Aorta (tissue), 5 donors: ENCODE measurements at places on chromosomes 12 and 14. TPM values are rescaled to one million over a fixed set of nuclear protein-coding genes. Genes with fewer than 3 reads are reported as not detected.

DNA sequence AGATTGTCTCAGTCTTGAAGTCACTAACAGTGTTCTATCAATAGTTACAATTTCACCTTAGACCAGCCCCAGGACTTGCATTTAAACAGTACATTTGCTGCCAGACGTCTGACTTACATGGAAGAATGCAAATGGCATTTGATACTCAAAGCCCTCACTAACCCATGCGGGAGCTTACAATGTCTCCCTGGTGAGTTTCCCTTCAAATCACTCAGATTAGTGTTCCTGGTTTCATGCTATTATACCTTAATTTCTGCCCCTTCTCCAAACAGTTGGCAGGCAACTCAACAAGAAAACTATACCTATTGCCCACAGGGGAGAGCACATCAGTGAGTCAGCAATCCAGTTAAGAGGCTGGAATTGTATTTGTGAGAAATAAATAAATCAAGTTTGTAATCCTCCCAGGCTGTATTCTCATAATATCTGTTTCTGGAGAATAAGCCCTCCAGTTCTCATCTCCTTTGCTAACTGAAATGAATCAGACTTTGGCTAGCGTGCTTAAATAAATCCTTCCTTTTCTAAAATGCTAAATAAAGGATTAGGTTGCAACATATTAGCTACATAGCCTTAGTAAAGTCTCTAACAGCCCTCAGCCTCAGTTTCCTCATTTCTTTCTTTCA lies 23.7 kb downstream of the GSTZ1 start:
- no peaks in the 10 kb centered on the region for H3K36me3 ChIP-seq
- H3K4me3 ChIP-seq, result no peak overlapping the region
- H3K4me1 ChIP-seq, result no peaks in the 10 kb centered on the region
- H3K27ac ChIP-seq, result no peak overlapping the region
- H3K27me3 ChIP-seq, result no peaks in the 10 kb centered on the region

The LRCOL1 gene
- total RNA-seq, result 1.2 TPM

DNA sequence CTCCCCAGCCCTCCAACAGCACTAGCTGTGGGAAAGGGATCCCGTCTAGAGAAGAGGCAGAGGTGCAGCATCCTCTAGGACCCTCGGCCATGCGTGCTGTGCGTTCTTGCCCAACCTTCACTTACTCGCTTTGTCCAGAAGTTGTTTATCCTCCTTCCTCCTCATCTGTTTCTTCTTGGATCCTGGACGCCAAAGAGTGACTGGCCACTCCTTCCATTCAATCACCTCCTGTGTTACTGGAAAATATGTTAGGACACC lies 140.5 kb downstream of the ZFP36L1 start:
- no peaks in the 10 kb centered on the region for H3K4me1 ChIP-seq
- no peaks in the 10 kb centered on the region for H3K36me3 ChIP-seq
- H3K4me3 ChIP-seq, result no peak overlapping the region
- DNase-seq, result no peak
- no peak overlapping the region for H3K27ac ChIP-seq
- H3K27me3 ChIP-seq, result no peaks in the 10 kb centered on the region

DNA sequence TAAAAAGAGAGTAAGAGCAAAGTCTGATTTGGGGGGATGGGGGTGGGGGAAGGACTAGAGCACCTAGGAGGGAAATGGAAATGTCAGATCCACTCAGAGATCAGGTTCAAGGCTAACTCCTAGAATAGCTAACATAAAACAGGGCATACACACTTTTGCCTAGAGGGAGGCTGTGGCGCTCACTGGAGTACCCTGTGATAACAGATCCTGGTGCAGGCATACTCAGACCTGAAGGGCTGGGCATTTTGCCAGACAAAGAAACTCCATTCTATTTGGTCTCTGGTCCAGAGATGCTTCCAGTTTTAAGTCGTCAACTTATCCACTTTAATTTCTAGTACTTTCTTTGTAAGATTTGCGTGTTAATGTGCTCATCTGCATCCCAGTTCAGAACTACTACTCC lies 5.8 kb downstream of the CTDSP2 start:
- no peaks in the 10 kb centered on the region for H3K27me3 ChIP-seq
- no peaks in the 10 kb centered on the region for H3K36me3 ChIP-seq
- H3K27ac ChIP-seq, result peak overlapping the region; percentile 23
- no peak overlapping the region for H3K4me3 ChIP-seq
- peaks cover 7% of the 10 kb centered on the region for H3K4me1 ChIP-seq
- no peak for DNase-seq

GRCh38 chr12:49900371-49900770 lies 3.3 kb downstream of the FAIM2 start:
- no peaks in the 10 kb centered on the region for H3K27me3 ChIP-seq
- H3K36me3 ChIP-seq, result no peaks in the 10 kb centered on the region
- H3K27ac ChIP-seq, result no peak overlapping the region
- no peak overlapping the region for H3K4me3 ChIP-seq
- H3K4me1 ChIP-seq, result no peaks in the 10 kb centered on the region

- peak; percentile 61 for DNase-seq
- H3K27ac ChIP-seq, result peak overlapping the region; percentile 97
- H3K4me3 ChIP-seq, result no peak overlapping the region
- H3K36me3 ChIP-seq, result no peaks in the 10 kb centered on the region
Measured at GRCh38 chr12:2075508-2076195, 22.9 kb downstream of the CACNA1C start.
